ENCODE measurements at places on chromosomes 7 and 10. TPM values are rescaled to one million over a fixed set of nuclear protein-coding genes. Genes with fewer than 3 reads are reported as not detected.

The LIPK gene
- not detected for total RNA-seq

The TRIM4 gene
- 18.3 TPM for total RNA-seq

The VSIR gene
- total RNA-seq, result not detected

The DEPP1 gene
- total RNA-seq, result 1.1 TPM
